Keratinocyte (primary cell): ENCODE measurements at places on chromosomes 13 and 19. TPM values are rescaled to one million over a fixed set of nuclear protein-coding genes. Genes with fewer than 3 reads are reported as not detected.

GPALPP1 gene
- 9.5 to 17.7 TPM (median 14.0 TPM) in 3 replicates for polyA plus RNA-seq

NXNL1 gene
- polyA plus RNA-seq, result not detected in 3 replicates

DNA sequence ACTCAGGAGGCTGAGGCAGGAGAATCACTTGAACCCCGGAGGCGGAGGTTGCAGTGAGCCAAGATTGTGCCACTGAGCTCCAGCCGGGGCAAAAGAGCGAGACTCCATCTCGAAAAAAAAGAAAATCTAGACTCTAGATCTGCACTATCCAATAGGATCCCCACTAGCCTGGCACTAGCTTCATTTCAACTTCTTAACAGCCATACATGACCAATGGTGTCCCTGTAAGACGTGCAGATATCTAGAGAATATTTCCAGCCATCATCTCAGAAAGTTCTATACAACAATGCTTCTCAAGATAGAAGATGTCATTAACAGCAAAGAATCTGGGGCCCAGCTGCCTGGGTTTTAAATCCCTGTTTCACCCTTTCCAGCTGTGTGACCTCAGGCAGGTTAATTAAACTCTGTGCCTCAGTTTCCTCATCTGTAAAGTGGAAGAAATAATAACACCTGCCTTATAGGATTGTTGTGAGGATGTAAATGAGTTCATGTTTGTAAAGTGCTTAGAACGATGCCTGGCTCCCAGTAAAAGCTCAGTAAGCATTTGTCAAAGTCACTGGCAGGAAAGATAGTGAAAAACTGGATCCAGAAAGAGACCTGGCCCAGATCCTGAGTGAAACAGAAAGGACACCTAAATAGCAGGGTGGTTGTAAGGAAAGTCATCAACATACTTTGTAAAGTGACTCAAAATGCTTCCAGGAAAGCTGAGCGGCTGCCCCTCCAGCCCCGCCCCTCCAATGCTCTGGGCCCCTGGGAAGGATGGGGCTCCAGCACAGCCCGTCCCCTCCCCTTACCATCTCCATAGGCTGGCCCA is 13.5 kb downstream of the WIZ start:
- H3K4me3 ChIP-seq, result no peak overlapping the region
- no peaks in the 10 kb centered on the region for H3K36me3 ChIP-seq
- no peak for DNase-seq
- peaks cover 4% of the 10 kb centered on the region for H3K4me1 ChIP-seq

DNA sequence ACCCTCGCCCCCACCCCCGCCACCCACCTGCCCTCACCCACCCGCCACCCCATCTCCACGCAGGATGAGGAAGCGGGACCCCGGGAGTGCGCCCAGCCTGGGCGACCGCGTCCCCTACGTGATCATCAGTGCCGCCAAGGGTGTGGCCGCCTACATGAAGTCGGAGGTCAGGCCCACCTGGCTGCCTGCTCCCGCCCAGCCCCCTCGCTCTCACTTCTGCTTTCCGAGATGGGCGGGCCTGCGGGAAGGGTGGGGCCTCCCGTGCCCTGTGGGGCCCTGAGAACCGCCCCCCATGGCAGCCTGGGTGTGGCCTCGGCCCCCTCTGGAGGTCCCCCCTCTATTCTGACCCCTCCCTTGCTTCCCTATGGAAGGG is 3.1 kb upstream of the SPIB start:
- no peak overlapping the region for H3K4me3 ChIP-seq
- peaks cover 6% of the 10 kb centered on the region for H3K36me3 ChIP-seq
- no peak for DNase-seq
- no peaks in the 10 kb centered on the region for H3K4me1 ChIP-seq
- peaks cover 18% of the 10 kb centered on the region for H3K27me3 ChIP-seq
- H3K27ac ChIP-seq, result no peak overlapping the region

LTBP4 gene
- polyA plus RNA-seq, result 25.9 to 48.0 TPM (median 29.6 TPM) in 3 replicates

NANOS3 gene
- 0.18 TPM in 1 of 3 replicates, not detected in the others for polyA plus RNA-seq

GRCh38 chr13:94263038-94263437 is 216.4 kb downstream of the DCT start:
- peaks cover 5% of the 10 kb centered on the region for H3K4me1 ChIP-seq
- DNase-seq, result no peak
- no peaks in the 10 kb centered on the region for H3K36me3 ChIP-seq
- H3K27ac ChIP-seq, result no peak overlapping the region

DNA sequence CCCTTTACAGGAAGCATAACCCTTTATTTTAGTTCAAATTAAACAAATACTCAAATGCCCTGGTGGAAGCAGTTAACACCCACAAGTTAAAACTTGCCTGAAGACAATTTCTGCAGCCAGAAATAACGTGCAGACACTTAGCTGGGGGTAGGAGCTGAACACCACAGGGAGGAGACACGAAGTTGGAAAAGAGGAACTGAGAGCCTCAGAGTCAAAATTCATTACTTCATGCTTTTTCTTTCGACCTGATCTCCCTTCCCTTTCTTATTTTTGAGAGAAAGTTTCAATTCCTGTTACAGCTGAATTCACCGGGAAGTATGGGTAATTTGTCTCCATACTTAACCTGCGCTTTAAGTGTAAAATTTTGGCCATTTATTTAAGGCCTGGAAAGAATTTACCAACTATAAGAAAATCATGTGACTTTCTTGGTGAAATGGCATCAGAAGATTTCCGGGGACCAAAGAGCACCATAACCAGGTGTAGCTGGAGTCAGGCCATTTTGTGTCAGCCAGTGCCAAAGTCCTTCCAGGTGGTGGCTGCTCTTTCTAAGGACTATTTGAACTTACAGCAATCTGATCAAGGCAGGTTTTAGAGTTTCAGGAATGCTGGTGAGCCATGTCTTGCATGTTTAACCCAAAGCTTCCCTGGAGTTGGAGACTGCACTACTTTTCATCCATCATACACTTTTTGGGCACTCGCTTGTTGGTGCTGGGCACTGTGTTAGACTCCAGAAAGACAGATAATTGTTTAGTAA is 46.5 kb upstream of the RCBTB2 start:
- H3K4me3 ChIP-seq, result no peak overlapping the region
- peaks cover 15% of the 10 kb centered on the region for H3K4me1 ChIP-seq
- no peak for DNase-seq
- H3K27ac ChIP-seq, result no peak overlapping the region

DNA sequence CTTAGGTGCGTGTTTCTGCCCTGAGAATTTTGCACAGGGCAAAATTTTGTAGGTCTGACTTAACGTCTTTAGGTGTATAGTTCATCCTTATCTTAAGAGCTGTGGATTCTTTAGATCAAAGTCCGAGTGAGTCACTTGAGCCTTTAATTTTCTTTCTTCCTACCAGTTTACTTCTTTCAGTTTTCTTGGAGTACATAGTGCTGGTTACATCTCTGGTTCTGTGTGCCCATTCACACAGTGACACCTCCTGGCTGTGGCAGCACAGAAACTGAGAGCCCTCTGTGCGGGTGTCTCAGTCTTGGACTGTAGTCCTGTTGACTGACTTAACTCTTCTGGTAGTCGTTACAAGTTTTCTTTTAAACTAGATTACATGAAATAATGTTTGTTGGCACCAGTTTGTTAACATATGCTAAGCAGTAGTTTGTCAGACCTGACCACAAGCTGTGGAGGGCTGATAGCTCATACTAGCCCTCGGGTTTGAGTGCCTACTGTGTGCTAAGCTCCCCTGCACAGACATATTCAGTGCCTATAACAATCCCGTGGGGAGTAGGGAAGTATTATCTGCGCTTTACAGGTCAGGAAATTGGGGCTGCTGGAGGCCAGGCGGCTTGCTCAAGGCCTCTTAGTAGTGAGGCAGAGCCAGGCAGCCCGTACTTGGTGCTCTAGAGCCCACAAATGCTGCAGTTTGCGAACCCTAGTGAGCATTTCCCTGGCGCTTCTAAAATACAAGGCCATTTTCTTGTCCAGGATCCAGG is 1.6 kb downstream of the GATAD2A start:
- peak overlapping the region; percentile 66 for H3K4me3 ChIP-seq
- peaks cover 3% of the 10 kb centered on the region for H3K36me3 ChIP-seq
- DNase-seq, result no peak
- peaks cover 57% of the 10 kb centered on the region for H3K4me1 ChIP-seq

ZNF28 gene
- 10.9 to 20.8 TPM (median 15.1 TPM) in 3 replicates for polyA plus RNA-seq

DNA sequence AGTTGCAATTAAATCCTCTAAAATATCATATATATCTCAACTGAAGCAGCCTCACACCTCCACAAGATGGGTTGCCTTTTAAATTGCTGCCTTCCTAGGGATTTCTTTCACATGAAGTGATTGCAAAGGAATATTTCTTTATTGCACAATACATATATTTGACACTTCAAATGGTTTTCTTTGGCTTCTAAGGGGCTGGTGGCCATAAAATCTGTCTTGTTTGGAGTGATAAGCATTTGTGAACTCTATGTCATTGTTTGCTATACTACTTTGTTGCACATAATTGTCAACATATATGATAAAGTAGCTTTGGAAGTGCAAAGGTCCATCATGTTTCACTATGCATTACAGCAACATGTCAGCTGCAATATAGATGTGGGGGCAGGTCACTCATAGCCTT is 2380.9 kb downstream of the PCDH9 start:
- H3K27ac ChIP-seq, result no peak overlapping the region
- H3K4me3 ChIP-seq, result no peak overlapping the region
- H3K4me1 ChIP-seq, result no peaks in the 10 kb centered on the region
- H3K27me3 ChIP-seq, result no peaks in the 10 kb centered on the region
- no peak for DNase-seq
- H3K36me3 ChIP-seq, result no peaks in the 10 kb centered on the region

GRCh38 chr13:41312176-41312500 is 1.1 kb downstream of the NAA16 start:
- H3K4me3 ChIP-seq, result peak overlapping the region; percentile 94
- peaks cover 20% of the 10 kb centered on the region for H3K4me1 ChIP-seq
- H3K27me3 ChIP-seq, result no peaks in the 10 kb centered on the region
- H3K36me3 ChIP-seq, result no peaks in the 10 kb centered on the region
- DNase-seq, result no peak

GAS6 gene
- 163 to 267 TPM (median 166 TPM) in 3 replicates for polyA plus RNA-seq

DNA sequence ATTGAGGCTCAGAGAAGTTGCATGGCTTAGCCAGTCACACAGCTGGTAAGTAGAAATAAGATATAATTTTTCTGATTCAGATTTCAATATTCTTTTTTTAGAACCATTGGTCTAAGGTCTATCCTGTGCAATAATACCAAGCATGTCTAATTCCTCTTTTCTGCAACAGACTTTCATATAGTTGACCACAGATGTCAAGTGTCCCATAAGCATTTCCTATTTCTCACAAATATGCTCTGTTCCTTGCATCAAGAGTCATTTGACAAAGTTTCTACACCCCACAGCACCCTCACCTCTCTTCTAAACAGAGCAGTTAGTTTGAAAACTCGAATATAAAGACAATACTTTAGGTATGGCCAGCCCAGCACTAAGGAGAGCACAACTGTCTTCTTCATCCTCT is 26.8 kb upstream of the SACS start:
- H3K27ac ChIP-seq, result no peak overlapping the region
- no peak for DNase-seq
- no peak overlapping the region for H3K4me3 ChIP-seq

DNA sequence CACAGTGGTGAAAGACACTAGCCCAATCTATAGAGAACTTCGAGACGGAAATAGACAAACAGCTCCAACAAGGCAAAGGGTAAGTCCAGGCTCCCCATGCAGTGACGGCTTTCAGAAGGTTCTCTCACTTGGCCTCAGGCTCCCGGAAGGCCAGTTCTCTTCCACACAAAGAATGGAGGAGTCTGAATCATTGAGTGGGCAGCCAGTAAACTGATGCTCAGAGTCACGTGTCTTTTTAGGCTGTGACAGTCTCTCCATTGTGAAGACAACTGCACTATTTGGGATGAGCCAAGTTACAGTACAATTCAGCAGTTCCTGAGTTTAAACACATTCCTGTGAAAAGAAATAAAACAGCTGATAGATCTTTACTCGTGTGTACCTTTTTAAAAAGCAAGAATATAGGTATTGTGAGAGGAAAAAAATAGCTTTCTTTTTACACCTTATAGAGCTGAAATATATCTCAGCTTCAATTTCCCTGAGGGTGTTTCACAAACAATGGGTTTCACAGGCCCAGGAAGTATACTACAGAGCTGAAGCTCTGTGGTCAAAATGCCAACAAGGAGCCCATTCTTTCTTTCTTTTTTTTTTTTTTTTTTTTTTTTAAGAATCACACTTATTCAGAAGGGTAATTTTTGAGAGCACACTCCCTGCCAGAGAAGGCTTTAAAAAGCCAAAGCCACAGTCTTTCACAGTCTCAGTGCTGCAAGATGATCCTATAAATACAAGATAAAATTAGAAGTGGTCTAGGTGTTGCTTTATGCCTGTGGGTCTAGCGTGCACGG is 135.1 kb downstream of the FREM2 start:
- peak overlapping the region; percentile 59 for H3K27ac ChIP-seq
- H3K27me3 ChIP-seq, result no peaks in the 10 kb centered on the region
- H3K4me3 ChIP-seq, result no peak overlapping the region
- peaks cover 20% of the 10 kb centered on the region for H3K4me1 ChIP-seq
- no peak for DNase-seq

CCL25 gene
- not detected in 3 replicates for polyA plus RNA-seq

DNA sequence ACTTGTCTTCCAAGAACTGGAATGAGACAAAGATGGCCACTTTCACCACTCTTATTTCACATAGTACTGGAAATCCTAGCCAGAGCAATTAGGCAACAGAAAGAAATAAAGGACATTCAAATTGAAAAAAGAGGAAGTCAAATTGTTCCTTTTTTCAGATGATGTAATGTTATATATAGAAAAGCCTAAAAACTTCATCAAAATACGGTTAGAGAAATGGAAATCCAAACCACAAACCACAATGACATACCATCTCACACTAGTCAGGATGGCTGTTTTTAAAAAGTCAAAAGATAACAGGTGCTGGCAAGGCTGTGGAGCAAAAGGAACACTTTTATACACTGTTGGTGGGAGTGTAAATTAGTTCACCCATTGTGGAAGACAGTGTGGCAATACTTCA is 113.3 kb upstream of the SPRY2 start:
- no peak overlapping the region for H3K4me3 ChIP-seq
- no peak for DNase-seq
- H3K27ac ChIP-seq, result no peak overlapping the region
- no peaks in the 10 kb centered on the region for H3K36me3 ChIP-seq
- H3K27me3 ChIP-seq, result no peaks in the 10 kb centered on the region

DNA sequence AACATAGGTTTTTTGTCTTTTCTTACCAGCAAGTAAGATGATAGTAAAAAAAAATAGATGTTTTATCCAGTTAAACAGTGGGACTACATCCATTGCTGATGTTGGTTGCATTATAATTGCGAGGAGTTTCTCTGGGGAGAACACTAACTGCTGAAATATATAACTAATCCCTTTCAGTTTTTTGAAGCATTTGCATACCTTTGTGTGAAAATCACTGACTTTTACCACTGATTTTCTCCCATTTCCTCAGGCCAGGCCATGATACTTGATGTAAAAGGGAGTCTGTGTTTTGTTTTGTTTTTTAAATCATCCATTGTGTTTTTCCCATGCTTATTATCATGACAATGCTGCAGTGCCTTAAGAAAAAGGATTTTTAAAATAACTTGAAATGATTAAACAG is 699.5 kb downstream of the PCDH9 start:
- H3K36me3 ChIP-seq, result no peaks in the 10 kb centered on the region
- no peak overlapping the region for H3K27ac ChIP-seq
- DNase-seq, result no peak
- no peak overlapping the region for H3K4me3 ChIP-seq
- H3K4me1 ChIP-seq, result no peaks in the 10 kb centered on the region
